GOT3 (cell line): ENCODE measurements at places on chromosomes 16 and 17.

DNA sequence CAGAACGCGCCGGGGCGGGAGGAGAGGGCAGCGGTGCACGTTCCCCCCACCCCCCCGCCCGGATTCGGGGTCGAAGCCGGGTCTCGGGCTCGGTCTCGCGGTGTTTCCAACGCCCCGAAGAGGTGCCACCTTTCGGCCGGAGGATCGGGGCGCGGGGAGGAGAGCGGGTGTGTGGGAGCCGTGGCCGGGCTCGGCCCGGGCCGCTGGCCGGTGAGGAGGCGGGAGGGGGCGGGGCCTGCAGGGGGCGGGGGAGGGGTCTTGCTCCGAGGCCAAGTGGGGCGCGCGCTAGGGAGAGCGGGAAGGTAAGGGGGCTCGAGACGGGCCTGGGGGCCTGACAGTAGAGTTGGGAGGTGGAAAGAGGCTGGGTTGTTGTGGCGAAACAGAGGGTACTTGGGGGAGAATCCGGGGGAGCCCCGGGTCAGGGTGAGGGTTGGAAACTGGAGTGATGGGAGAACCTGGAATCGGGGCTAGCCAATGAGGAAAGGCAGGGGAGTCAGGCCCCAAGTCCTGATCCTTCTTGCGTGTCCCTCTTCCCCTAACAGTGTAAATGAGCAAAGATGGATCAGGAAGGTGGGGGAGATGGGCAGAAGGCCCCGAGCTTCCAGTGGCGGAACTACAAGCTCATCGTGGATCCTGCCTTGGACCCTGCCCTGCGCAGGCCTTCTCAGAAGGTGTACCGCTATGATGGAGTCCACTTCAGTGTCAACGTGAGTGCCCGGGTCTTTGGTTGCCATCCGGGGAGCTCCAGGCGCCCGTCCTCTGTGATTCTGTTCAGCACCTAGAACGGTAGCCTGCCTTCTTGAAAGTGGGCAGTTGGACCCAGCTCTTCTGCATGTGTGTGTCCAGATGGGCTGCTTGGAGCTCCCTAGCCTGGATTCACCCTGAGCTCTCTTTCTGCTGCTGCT lies 873 bp downstream of the SETD1A start:
- no peak for DNase-seq

DNA sequence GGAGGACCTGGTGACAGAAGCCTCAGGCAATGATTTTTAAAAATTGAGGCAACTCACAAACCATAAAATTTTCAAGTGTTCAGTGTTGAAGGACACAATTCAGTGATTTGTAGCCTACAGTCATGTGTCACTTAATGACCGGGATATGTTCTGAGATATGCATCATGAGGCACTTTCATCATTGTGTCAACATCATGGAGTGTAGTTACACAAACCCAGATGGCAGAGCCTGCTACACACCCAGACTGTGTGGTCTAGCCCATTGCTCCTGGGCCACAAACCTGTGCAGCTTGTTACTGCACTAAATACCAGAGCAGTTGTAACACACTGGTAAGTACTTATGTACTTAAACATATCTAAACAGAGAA lies 1.6 kb downstream of the PRSS41 start:
- no peak for DNase-seq

GRCh38 chr16:14193316-14193871 lies 122.3 kb downstream of the MRTFB start:
- no peak for DNase-seq

DNA sequence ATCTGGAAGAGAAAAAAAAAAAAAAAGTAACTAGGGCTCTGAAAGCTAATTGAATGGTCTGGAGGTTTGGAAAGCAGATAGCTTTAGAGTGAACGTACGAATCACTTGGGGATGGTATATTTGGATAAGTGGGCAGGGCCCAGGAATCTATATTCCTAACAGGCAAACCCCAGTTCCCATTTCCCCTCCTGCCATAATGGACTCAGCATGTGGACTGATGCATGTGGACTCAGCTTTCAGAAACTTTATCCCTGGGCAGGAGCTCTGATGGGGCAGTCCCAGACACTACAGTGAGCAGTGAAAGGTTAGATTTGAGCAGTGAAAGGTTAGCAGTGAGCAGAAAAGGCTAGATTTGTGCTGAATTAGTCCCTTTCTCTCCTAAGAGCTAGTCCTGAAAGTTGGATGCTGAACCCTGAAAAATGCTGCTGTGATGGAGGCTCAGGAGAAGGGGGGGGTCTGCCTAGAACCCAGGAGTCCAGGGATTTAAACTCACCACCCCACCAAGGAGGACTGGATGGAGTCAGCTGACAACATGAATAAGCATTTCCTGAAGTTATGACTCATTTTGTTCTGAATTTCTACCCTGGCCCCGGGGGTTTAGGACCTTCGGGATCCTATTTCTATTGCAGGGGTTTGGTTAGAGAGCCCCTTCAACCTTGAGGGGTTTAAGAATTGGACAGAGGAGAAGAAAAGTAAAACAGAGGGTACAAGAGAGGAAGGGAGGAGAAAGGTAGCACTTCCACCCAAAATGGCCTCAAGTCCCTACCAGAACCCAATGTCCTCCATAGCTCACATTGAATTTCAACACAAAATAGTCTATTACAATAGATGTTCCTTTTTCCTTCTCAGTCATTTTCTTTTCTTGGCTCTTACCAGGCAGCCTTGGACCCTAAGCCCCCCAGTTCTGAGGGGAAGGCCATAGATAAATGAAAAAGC lies 10.3 kb upstream of the FZD2 start:
- DNase-seq, result no peak

DNA sequence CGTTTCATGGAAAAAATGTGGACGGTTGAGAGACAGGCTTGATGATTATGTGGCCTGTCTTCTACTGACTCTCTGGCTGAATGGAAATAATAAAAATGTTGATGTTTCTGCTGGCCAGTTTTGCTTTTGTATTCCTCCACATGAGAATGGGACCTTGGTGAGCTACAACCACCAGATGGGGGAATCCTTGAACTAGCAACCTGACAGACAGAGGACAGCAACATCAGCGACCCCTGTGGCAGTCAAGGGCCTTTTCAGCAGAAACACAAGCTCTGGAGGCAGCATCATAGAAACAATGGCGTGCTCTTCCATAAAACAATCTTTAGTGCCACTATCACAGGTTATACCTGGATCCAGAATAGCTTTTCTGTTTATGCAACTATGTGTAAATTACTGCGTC lies 84.0 kb upstream of the ATP2A3 start:
- DNase-seq, result no peak

GRCh38 chr17:66032082-66032712 lies 159.7 kb downstream of the CEP112 start:
- no peak for DNase-seq

DNA sequence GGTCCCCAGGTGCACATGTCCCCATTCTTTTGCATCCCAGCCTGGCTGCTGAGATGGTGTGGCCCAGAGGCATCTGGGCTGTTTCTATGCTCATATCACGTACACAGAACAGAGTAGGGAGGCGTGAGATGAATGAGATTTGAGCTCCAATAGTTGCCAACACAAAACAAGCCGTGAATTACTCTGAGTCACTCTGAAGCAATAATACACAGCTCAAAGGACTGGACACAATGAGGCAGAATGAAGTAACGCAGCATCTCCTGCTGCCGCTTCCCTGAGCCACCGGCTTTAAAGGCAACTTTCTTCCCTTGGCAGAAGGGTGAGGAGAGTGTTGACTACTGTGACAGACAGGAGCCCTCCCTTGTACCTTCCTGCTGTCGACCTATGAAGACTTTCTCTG lies 33.9 kb upstream of the CLEC18B start:
- no peak for DNase-seq

DNA sequence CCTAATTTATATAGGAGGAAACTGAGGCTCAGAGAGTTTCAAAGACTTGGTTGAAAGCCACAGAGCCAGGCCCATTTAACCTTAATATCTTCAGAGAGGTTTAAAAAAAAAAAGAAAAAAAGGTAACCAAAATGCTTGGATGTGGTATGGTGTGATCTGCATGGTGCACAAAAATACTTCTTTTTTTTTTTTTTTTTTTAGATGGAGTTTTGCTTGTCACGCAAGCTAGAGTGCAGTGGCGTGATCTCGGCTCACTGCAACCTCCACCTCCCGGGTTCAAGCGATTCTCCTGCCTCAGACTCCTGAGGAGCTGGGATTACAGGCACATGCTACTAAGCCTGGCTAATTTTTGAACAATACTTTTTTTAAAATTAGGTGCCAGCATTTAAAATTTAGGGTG lies 101.8 kb downstream of the XYLT1 start:
- no peak for DNase-seq

DNA sequence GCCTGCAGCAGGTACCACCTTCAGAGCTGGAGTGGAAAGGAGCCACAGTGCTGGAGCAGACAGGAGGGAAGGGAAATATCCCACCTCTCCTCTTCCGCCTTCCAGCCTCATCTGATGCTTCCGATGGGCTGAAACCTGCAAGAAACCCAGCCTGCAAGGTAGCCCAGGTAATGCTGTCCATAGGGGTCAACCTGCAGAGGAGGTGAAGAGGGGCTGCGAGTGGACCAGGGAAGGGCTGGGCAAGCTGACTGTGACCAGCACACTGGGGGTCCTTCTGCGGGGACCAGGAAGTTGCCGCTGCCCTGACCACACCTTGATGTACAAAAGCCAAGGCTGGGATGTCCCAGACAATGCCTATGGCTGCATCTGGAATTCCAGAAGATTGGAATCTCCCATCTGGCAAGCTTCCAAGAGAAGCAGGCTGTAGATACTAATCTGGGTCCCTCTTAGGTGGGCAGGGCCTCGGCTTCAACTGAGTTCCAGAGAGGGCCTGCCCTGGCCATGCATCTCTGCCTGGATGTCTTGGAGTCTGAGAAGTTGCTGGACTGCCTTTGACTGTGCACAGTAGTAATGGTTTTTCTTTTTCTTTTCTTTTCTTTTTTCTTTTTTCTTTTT lies 5.8 kb downstream of the FOXL1 start:
- DNase-seq, result no peak

DNA sequence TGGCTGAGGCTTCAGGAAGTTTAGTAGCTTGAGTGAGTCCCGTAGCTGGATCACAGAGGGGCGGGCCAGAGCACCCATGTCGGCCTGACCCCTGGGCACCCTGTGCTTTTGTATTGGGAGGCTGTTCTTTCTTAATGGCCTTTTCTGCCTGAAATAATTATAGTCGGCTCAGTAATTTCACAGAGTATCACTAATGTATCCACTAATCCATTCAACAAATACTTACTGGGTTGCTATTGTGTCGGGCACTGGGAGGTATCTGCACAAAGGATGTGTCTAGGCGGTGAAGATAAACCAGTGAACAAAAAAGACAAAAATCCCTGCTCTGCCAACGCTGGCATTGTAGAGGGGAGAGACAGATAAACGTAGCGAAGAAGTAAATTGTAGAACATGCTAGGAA lies 318.6 kb downstream of the FOXL1 start:
- DNase-seq, result no peak

DNA sequence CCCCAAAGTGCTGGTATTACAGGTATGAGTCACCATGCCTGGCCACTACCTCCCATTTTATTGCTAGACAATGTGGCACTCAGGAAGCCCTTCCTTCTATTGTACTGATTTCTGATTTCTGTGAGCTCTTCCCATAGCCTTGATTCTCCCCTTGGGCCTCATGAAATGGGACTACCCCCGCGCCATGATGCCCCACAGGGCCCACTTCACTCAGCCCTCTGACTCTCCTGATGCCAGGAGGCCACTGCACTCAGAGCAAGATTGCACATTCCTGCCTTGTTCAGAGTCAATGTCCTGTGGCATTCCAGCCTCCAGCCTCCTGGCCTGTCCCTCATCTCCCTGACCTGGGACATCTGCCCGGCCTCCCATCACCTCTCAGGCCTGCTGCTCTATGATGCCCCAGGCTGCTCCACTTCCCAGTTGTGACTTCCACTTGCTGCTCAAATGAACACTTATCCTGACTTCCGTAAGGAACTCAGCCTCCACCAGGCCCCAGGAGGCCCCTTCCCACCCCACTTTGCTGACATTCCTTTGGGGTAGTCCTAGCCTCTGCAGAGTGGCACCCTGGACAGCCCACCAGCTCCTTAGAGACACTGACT lies 66.6 kb upstream of the KSR1 start:
- no peak for DNase-seq

- DNase-seq, result no peak
Measured at GRCh38 chr16:6861815-6862477, 470.7 kb upstream of the RBFOX1 start.

DNA sequence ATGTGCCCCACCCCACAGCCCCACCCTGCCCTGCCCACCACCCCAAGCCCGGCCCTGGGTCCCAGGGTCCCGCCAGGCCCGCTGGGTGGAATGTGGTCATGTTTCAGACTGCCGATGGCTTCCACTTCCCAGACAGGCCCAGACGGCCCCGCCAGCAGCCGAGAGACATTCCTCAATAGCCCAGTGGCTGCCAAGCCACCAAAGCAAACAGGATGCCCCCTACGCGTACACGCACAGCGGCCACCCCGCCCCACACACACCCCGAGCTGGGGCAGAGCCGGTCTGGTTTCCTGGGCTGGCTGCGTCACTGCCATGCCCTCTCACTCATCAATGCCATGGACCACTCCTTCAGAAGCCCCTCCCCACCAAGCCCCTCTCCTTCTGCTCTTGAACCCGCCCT lies 1.2 kb upstream of the KRT17 start:
- DNase-seq, result no peak

GRCh38 chr17:48546137-48546923 lies 1.4 kb upstream of the HOXB2 start:
- DNase-seq, result no peak

GRCh38 chr16:56630134-56630533 lies 2.3 kb upstream of the MT1M start:
- no peak for DNase-seq

GRCh38 chr17:14211801-14212200 lies 24.9 kb downstream of the CDRT15 start:
- no peak for DNase-seq

GRCh38 chr16:68642436-68643101 lies 2.5 kb upstream of the CDH3 start:
- no peak for DNase-seq

DNA sequence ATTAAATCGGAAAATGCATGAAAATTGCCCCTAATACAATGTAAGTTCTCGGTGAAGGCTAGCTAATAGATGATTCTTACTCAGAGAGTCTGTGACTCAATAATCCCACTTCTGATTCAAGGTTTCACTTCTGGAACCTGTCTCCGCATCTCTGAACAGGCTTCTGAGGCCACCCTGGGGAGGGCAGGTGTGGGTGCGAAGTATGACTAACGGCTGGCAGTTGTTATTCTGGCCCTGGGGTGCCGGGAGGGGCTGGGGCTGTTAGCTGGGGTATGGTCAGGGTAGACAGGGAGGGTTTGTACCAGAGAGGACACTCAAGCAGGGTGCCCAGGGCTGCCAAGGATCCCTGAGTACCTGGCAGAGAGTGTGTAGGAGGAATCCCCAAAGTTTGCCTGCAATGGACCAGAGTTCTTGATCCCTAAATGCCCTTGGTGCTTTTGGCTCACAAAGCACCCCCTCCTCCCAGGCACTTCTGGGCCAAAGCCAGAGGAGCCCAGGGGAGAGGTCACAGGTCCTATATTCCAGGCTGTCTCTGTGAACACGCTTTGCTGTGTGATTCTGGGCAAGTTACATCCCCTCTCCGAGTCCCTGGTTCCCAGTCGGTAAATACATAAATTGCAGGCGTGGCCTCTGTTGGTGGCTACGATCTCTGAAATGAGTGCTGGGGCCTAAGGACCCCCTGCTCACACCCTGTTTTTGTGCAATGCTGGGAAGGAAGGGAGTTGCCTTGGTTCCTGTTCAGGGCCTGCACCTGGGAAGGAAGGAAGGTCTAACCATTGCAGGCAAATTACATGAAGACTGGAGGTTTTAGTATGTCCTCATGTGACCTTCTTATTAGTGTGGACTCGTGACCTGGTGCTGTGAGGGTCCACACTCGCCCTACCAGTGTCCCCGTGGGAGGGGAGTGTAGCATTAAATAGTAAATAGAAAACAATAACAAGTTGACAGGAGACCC lies 49.9 kb upstream of the CPNE2 start:
- DNase-seq, result no peak
